ENCODE measurements at places on chromosomes 12 and 14. TPM values are rescaled to one million over a fixed set of nuclear protein-coding genes. Genes with fewer than 3 reads are reported as not detected.

DNA sequence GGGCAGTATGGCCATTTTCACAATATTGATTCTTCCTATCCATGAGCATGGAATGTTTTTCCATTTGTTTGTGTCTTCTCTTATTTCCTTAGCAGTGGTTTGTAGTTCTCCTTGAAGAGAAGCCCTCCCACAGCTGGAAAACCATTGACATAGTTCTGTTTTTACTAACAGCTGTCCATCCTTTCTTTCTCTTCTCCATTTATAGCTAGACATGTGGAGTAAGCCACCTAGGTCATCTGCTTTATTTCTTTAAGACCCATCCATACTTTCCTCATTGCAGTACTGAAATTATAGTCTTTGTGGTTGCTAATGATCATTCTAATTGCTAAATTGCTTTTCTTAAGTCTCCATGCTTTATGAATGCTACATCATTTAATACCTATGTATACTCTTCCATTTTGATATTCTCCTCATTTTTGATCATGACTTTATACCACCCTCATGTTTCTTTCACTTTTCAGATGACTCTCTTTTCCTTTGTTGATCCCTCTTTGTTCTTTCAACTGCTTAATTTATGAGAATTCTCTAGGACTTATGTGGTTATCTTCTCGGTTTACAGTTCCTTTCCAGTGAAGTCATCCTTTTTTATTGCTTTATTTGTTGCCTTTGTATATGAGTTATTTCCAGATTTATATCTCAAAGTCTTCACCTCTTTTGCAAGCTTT, 114.2 kb downstream of the PCNX1 start:
- no peaks in the 10 kb centered on the region for H3K27me3 ChIP-seq
- peaks cover 24% of the 10 kb centered on the region for H3K36me3 ChIP-seq
- DNase-seq, result no peak
- no peak overlapping the region for H3K27ac ChIP-seq

- no peak overlapping the region for H3K4me3 ChIP-seq
- no peak for DNase-seq
- H3K27ac ChIP-seq, result no peak overlapping the region
These were observed 80.1 kb downstream of the SYNE3 start for GRCh38 chr14:95436354-95436753.

GRCh38 chr12:4156317-4156716, 117.2 kb upstream of the CCND2 start:
- no peaks in the 10 kb centered on the region for H3K27me3 ChIP-seq
- no peaks in the 10 kb centered on the region for H3K36me3 ChIP-seq
- H3K4me1 ChIP-seq, result peaks cover 46% of the 10 kb centered on the region
- DNase-seq, result no peak
- H3K4me3 ChIP-seq, result no peak overlapping the region

DNA sequence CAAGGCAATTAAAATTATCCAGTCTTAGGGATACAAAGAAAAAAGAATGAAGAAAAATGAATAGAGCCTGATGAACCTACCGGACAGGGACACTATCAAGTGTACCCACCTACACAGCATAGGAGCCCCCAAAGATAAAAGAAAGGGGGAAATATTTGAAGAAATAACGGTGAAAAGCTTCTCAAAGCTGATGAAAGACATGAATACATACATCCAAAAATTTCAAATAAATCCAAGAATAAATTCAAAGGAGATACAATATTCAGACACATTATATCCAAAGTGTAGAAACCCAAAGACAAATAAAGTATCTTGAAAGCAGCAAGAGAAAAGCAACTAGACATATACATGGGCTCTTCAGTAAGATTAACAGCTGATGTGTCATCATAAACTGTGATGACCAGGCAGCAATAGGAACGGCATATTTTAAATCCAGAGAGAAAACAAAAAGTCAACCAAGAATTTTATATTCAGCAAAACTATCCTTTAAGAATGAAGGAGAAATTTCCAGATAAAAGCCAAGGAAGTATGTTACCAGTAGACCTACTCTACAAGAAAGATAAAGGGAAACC, 56.0 kb downstream of the CDK17 start:
- DNase-seq, result no peak
- no peaks in the 10 kb centered on the region for H3K36me3 ChIP-seq
- H3K4me3 ChIP-seq, result no peak overlapping the region

The RDH16 gene
- total RNA-seq, result 0.31 TPM

The LRRC9 gene
- total RNA-seq, result not detected

DNA sequence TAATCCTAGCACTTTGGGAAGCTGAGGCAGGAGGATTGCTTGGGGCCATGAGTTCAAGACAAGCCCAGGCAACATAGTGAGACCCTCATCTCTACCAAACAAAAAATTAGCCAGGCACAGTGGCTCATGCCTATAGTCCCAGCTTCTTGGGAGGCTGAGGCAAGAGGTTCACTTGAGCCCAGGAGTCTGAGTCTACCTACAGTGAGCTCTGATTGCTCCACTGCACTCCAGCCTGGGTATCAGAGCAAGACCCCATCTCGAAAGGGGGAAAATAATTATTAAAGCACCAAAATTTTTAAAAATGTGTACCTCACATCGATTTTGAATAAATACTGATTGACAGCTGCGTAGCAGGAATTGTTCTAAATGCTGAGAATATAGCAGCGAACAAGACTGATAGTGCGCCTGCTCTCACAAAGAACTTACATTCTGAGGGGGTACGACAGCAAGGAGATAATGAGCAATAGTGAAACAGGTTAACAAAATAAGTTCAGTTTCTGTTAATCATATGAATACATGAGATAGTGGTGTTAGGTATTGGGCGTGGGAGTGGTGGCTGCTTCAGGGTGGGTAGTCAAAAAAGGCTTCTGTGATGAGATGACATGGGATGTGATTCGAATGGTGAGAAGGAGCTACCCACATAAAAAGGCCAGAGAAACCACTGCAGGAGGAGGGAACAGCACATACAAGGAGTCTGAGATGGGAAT, 19.6 kb downstream of the HCFC2 start:
- H3K27ac ChIP-seq, result no peak overlapping the region
- H3K36me3 ChIP-seq, result peaks cover 11% of the 10 kb centered on the region
- H3K4me3 ChIP-seq, result no peak overlapping the region

DNA sequence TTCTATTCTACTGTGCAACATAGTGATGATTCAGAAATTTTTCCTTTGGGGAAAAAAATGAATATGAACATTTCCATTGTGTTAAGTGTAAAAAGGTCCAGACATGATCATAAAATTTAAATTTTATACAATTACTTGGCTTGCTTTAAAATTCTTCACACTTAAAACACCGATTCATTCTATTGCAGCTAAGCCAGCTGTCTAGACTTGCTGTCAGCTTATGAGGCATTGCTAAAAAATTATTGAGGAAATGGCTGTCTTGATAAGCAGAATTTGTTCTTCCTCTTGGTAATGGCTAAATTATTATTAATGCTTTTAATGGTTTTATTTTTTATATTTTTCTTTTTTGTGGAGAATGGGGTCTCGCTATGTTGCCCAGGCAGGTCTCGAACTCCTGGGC, 1.8 kb downstream of the LYSET start:
- no peak overlapping the region for H3K4me3 ChIP-seq
- peaks cover 15% of the 10 kb centered on the region for H3K36me3 ChIP-seq
- H3K4me1 ChIP-seq, result peaks cover 31% of the 10 kb centered on the region
- H3K27me3 ChIP-seq, result no peaks in the 10 kb centered on the region
- DNase-seq, result no peak

DNA sequence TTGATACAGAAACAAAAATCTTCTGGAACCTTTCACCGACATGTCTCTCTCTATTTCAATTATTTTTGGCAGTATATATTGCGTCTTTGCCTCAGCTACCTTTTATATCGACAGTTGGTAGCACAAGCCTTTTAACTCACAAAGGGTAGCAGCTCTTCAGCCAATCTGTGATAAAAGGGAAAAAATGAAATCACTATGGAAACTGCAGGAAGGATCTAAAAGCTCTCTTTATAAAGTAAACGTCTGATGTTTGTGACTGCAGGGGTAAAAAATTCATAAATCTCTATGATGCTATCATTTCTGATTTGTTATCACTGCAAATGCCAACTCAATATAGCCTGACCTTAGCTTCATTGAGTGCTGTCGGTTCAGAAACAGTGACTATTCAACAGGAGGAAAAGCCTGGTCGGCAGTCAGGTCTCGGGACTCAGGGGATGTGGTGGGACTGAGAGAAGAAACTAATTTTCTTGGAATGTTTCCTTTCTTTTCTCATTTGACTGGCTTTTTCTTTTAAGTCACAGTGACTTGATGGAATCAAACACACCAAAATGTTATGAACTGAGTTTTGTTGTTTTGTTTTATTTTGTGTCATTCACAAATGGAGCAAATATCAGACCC, 5.9 kb upstream of the RMST start:
- no peak overlapping the region for H3K27ac ChIP-seq
- no peaks in the 10 kb centered on the region for H3K4me1 ChIP-seq
- H3K4me3 ChIP-seq, result no peak overlapping the region
- H3K36me3 ChIP-seq, result no peaks in the 10 kb centered on the region
- no peak for DNase-seq

GRCh38 chr14:102159841-102160240, 20.1 kb downstream of the WDR20 start:
- H3K4me1 ChIP-seq, result peaks cover 24% of the 10 kb centered on the region
- peaks cover 6% of the 10 kb centered on the region for H3K36me3 ChIP-seq
- DNase-seq, result no peak
- no peaks in the 10 kb centered on the region for H3K27me3 ChIP-seq

DNA sequence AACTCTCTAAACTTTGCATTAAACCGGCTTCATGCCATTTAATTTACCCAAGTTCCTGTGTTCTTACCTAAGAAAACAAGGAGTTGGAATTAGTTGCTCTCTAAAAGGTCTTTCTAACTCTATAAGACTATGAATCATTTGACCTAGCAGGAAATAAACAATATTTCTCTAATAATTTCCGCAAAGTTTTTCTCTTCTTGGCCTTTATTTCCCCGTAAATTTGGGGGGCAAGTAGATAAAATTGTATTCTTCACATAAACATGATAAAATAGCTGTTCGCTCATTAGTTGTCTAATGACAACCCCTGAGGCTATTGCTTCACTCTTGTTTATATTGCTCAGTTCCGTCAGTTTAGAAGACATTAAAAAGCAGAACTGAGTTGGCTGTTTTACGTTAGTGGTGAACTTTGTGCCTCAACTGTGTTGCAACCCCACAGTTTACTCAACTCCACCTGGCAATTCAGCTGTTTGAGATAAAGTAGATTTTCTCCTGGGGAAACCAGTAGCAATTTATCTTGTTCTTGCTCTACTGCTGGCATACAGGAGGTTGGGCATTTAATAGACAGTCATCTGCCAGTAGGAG, 74.7 kb downstream of the BTG1 start:
- H3K36me3 ChIP-seq, result no peaks in the 10 kb centered on the region
- no peaks in the 10 kb centered on the region for H3K27me3 ChIP-seq
- no peak overlapping the region for H3K4me3 ChIP-seq
- H3K27ac ChIP-seq, result no peak overlapping the region
- no peak for DNase-seq

The CCDC88C gene
- total RNA-seq, result 71.7 TPM

DNA sequence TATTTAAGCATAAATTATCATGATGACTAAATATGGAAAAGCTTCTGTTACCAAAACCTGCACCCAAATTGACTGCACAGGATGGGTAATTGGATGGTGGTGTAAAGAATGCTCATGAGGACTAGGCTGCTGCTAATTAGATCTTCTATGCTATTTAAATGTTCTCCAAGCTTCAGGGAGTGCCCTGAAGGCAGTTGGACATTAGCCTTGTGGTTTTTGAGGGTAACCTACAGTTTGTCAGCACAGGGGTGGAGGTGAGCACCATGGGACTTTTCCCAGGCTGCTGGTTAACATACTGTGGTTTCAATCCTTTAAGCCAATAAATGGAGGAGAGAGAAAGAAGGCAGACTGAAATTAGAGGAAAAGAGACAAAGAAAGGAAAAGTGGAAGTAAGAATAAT, 145.0 kb downstream of the WIF1 start:
- H3K36me3 ChIP-seq, result no peaks in the 10 kb centered on the region
- no peaks in the 10 kb centered on the region for H3K4me1 ChIP-seq
- no peaks in the 10 kb centered on the region for H3K27me3 ChIP-seq
- no peak overlapping the region for H3K27ac ChIP-seq
- DNase-seq, result no peak

The VASH1 gene
- total RNA-seq, result 5.7 TPM

DNA sequence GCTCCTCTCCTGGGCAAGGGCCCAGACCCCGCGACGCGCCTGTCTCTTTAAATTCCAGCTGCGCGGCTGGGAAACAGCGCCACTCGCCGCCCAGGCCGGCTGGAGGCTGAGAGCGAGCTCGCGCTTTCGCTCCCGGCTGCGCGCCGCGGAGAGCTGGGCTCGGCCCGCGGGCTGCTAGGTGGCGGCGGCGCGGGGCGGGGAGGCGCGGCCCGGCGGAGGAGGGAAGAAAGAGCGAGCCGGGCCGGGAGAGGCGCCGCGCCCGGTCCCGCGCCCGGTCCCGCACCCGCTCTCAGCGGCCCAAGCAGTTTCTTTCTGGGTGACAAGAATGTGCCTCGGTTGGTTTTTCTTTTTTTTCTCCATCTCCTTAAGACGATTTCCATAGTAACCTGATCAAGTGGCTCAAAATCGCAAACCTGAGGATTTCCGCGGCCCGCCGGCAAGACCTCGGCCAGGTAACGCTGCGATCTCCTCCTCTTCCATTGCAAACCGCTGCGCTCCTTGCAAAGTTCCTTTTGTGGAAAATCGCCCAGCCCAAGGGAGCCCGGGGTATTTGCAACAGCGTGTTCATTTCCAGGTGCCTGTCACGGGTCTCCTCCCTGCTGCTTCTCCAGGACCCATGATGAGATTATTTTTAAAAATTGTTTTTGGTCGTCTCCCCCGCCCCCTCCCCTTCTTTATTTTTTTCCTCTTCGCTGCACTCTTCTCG, 259.5 kb upstream of the E2F7 start:
- DNase-seq, result no peak
- no peak overlapping the region for H3K27ac ChIP-seq

The LTBR gene
- total RNA-seq, result 0.51 TPM

The TEX52 gene
- not detected for total RNA-seq

- no peak overlapping the region for H3K4me3 ChIP-seq
- H3K4me1 ChIP-seq, result no peaks in the 10 kb centered on the region
- no peaks in the 10 kb centered on the region for H3K27me3 ChIP-seq
- H3K27ac ChIP-seq, result no peak overlapping the region
- no peak for DNase-seq
- H3K36me3 ChIP-seq, result no peaks in the 10 kb centered on the region
These were observed 141.3 kb upstream of the FKBP4 start for GRCh38 chr12:2653461-2653965.

The GCN1 gene
- 157 TPM for total RNA-seq

- H3K27me3 ChIP-seq, result no peaks in the 10 kb centered on the region
- H3K36me3 ChIP-seq, result peaks cover 31% of the 10 kb centered on the region
- H3K27ac ChIP-seq, result no peak overlapping the region
- DNase-seq, result no peak
These were observed 15.8 kb downstream of the TC2N start for GRCh38 chr14:91851563-91851962.

DNA sequence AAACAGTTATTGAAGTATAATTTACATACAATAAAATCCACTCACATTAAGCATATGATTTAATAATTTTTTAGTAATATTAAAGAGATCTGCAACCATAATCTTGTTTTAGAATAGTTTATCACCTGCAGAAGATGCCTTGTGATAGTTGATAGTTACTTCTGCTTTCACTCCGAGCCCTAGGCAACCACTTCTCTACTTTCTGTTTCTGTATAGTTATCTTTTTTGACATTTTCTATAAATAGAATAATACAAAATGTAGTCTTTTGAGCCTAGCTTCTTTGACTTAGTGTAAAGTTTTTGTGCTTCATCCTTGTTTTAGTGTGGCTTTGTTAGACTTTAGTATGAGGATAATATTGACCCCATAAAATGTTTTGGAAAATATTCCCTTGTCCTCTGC, 111.0 kb downstream of the MNAT1 start:
- no peaks in the 10 kb centered on the region for H3K27me3 ChIP-seq
- no peaks in the 10 kb centered on the region for H3K36me3 ChIP-seq
- H3K27ac ChIP-seq, result no peak overlapping the region
- no peak overlapping the region for H3K4me3 ChIP-seq
- no peaks in the 10 kb centered on the region for H3K4me1 ChIP-seq
- DNase-seq, result no peak
